ENCODE measurements at places on chromosomes 7 and 10.
A peak's percentile ranks its signal among the peaks of the same experiment; 100 is the strongest.

GRCh38 chr10:63717027-63717715, 196.0 kb downstream of the REEP3 start:
- no peak for DNase-seq

- peak; percentile 87 for DNase-seq
These were observed 10.4 kb downstream of the CALML3 start for GRCh38 chr10:5534880-5535856.

GRCh38 chr7:111168182-111168581, 77.3 kb downstream of the LRRN3 start:
- DNase-seq = no peak

- DNase-seq = peak; percentile 9
These were observed 161.6 kb downstream of the NRCAM start for GRCh38 chr7:108294595-108294994.

DNA sequence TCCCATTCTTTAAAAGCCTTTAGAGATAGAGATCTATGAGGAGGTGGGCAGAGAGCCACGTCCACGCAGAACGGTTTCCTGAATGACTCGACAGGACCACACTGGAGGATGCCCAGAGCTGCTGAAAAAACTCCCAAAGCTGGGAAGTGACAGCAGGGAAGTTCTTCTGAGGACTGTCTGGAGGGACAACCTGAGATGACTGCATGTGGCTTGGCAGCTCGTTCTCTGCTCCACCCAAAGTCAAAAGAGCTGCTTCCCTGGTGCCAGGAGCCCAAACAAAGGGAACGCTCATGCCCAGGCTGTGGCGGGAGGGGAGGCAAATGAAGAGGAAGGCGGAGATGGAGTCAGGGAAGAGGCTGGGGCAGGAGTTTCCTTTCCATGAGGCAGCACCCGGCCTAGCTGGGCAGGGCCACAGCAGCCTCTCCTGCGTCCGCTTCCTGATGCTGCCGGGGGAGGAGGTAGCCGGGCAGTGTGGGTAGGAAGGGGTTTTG, 95.4 kb downstream of the CCDC3 start:
- no peak for DNase-seq

DNA sequence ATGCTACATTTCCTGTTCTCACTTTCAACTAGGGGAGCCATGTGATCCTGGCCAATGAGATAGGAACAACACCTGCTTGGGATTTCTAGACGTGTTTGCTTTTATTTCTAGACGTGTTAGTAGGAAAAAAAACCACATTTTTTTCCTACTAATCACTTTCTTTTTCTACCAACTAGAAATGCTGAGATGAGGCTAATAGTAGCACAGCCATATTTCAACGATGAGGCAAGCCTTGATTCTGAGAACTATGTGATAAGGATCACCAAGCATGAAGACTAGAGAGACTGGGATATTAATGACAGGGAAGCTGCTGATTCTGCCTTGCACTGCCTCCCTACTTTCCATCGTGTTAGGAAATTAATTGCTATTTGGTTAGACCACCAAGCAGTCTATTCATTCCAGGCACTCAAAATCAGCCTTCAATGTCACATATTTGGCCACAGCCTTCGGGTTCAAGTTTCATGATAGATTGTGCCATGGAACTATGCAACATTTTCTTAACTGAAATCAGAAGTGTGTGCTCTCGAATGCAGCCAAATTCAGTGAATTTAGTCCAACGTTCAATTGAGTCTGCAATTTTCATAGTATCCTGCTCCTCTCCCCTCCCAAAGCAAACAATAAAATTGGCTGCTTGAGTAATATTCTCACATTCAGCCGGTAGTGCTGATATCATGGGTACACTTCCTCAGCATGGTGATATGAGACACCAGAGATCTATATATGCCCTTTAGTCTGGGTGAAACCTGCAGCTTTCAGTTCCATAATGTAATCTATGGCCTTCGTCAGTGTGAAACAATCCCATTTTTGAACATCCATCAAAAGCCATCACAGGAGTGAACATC, 98.1 kb downstream of the GPR37 start:
- no peak for DNase-seq

DNA sequence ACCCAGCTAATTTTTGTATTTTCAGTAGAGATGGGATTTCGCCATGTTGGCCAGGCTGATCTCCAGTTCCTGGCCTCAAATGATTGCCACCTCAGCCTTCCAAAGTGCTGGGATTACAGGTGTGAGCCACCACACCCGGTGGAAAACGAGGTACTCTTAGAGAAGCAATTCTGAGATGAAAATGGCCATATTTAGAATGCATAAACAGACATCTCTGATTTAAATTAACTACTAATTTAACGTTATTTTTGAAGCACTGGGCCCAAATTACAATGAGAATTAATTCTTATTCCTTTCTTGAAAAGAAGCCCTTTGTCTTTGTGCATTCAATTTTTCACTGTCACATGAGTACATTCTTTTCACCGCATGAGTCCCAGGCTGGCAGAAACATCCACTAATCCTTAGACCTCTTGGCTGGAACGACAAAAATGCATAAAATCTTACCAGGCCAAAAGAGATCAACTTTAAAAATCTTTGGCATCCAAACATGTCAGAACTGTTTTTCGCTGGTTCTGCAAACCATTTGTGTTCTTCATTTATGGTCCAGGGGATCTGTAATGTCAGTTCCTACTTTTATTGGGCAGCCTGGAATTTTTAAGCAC, 60.1 kb upstream of the CAPZA2 start:
- DNase-seq = no peak

DNA sequence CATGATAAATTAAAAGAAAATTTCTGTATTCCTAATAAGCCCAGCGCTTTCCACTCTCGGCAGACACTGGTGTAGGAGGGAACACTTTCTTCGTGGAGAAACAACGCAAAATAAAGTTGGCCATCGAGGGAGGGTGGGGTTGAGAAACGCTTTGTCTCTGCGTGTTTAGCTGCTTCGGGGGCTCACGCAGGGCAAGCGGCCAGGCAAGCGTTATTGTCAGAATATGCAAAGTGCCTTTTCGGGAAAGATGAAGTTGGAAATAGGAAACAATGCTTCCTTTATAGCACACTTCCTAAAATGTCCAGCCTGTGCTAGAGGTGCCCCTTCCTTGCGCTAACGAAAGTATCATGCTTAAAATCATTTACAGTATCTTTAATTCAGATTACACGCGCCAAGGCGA, 1.9 kb upstream of the EBF3 start:
- DNase-seq = no peak

DNA sequence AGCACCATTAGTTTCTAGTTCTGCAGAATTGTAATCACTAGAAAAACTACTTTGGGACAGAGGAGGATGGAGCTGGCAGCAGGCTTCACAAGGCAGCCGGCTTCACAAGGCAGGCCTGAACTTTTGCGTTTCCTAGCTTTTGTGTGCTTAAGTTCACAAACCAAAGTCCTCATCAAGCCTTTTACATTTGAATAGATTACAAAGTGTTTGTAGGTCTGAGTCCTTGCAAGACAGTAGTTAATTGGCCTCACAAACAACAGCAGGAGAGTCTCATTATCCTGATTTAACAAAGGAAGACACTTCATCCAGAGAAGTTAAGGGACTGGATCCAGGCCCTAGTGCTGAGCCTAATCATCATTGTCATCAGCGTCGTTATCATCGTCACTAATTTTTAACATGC, 147.8 kb upstream of the AUTS2 start:
- DNase-seq = no peak

DNA sequence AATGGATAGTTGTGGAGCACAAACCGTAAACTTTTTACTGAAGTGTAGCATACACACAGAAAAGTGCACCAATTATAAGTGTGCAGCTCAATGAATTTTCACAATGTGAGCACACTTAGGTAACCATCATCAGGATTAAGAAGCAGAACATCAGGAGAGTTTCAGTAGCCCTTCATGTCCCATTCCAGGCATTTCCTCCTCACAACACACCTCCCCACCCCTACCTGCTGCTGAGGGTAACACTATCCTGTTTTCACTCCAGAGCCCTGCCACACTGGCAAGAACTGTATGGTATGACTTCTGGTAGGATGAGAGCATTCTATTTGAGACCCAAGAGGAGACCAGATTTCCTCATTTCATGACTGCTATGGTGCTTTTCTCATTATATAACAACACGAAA, 166.5 kb downstream of the PPP1R3A start:
- DNase-seq = no peak

- DNase-seq = no peak
These were observed 56.6 kb downstream of the VOPP1 start for GRCh38 chr7:55515569-55516279.

GRCh38 chr10:75414527-75414926, 13.0 kb upstream of the ZNF503 start:
- DNase-seq = no peak

GRCh38 chr7:66877577-66878300, 43.3 kb upstream of the TMEM248 start:
- DNase-seq = no peak

- DNase-seq = no peak
These were observed 908 bp downstream of the NOM1 start for GRCh38 chr7:156950381-156950858.

GRCh38 chr7:78345293-78345911, 546.8 kb downstream of the PHTF2 start:
- DNase-seq = no peak

- DNase-seq = no peak
These were observed 204.6 kb downstream of the GRID1 start for GRCh38 chr10:86162036-86162435.

- DNase-seq = peak; percentile 5
These were observed 158.8 kb upstream of the INHBA start for GRCh38 chr7:41861642-41862041.

GRCh38 chr10:60388116-60388625, 1.5 kb downstream of the ANK3 start:
- no peak for DNase-seq

- DNase-seq = no peak
These were observed 88.9 kb downstream of the APBB1IP start for GRCh38 chr10:26527018-26527417.

- DNase-seq = no peak
These were observed 26.0 kb downstream of the RBM17 start for GRCh38 chr10:6114805-6115341.

DNA sequence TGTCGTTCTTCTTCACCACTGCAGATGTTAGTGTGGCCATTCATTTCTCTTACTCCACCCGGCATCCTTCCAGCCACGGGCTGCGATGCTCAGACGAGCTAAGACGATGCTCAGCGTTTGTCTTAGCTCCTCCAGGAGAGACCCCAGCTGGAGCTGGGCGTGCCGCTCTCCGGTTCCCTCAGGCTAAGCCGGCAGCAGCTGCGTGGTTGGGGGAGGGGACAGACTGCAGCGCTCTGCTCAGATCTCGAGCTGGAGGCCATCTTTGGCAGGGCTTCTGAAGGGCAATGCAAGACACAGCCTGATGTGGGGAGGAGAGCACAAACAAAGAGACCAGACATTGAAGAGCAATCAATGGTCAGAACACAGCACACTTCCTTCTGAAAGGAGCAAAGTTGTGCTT, 4.8 kb downstream of the INA start:
- DNase-seq = no peak

DNA sequence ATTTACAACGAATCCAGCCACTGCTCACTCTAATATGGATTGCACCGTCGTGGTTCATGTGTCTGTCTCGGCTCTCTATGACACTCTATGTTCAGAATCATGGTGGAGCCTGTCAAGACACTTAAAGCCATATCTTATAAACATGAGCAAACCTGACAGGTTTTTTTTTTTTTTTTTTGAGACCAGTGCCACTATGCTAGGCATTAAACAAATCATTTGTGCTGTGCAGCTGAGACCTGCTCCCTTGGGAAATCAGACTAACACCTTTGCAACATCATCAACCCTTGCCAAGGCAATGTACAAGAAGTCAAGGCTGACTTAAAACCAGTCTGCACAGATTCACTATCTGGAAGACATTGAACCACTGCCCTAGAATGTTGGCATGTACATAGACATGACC, 181.2 kb upstream of the ANK3 start:
- no peak for DNase-seq

GRCh38 chr7:142496545-142496991, 238.7 kb upstream of the PRSS58 start:
- peak; percentile 30 for DNase-seq

DNA sequence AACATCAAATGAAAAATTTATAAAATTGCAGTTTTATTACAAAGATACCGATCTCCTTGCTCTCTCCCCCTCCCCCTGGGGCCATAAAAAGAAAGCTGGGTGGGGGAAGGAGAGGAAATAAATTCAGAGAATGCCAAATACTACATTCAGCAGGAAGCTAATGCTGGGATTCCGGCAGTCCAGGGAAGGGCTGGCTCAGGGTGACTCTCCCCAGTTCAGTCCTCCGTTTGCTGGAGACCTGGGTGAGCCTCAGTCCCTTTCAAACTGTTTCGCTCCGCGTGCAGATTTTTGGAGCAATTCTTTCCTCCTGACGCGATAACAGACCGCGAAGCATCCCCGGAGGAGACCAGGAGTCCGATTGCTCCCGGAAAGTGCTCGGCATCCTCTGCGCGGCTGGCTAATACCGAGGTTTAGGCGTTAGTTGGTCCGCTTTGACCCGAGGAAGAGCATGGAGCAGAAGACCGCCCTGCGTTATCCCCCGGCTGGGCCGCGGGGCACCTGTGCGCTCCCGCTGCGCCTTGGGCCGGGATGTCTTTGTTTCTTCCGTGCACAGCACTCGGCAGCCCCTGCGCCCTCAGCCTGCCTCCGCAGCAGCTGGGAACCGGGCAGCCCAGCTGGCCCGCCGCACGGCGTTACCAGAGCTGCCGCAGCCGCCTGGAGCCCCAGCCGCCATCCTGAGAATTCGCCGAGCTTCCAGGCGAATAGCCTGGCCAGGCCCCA, 3.9 kb upstream of the HOXA2 start:
- DNase-seq = no peak

DNA sequence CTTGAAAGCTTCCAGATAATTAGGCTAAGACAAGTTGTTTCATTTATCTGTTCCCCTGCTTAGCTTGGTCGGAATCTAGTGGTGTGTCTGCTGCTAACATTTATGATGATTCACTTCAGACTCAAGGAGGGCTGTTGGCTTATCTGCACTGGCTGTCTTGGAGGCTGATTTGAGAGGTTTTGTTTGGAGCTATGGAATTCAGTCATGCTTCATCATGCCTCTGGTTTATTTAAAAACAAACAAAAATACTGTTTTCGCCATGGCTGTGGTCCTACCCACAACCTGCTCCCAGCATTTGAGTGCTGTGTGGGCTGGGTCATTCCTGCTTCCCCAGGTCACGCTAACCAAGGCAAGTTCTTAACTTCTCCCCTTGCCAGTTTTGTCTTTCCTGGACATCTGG, 11.7 kb upstream of the ARPC1B start:
- no peak for DNase-seq

- no peak for DNase-seq
These were observed 195.8 kb upstream of the NPVF start for GRCh38 chr7:25424113-25424512.

GRCh38 chr7:11768263-11768662, 63.7 kb downstream of the THSD7A start:
- peak; percentile 83 for DNase-seq

- DNase-seq = no peak
These were observed 38.1 kb downstream of the PPIF start for GRCh38 chr10:79385392-79385795.

DNA sequence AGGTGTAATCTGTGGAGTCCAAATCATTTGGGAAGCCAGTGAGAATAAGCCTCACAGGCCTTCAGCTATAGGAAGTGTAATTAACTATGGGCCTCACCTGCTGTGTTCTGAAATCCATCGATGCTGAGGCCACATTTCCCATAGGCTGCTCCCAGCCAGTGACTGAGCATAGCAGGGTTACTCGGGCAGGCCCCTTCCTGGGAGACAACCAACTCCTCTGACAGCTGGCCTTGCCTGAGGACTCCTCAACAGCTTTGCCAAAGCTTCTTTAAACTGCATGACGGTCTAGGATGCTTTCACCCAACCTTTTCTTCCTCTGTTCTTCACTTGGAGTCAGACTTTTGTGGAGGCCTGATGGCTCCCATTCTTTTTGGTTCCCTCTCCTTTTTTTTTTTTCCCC, 63.8 kb upstream of the SMNDC1 start:
- no peak for DNase-seq

Data from GF-D8 (cell line).